ENCODE measurements at places on chromosomes 11 and 22.

GRCh38 chr11:43021466-43021865 is 290.3 kb upstream of the API5 start:
- DNase-seq = no peak

DNA sequence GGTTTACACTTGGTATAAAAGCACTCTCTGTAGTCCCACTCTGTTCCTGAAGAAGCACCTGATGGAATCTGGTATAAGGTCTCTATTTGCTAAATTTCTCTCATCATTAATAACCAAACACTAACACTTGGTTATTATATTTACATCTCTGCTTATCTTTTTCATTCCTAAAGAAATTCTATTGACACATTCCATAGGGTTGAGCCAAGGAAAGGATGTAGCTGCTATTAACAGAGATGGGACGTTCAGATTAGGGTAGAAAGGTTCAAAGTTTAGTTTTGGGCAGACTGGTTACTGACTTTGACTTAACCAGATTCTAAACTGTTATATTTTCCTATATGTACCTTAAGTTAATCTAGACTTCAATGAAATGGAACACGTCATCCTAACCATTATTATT is 91.5 kb downstream of the RSF1 start:
- DNase-seq = no peak

DNA sequence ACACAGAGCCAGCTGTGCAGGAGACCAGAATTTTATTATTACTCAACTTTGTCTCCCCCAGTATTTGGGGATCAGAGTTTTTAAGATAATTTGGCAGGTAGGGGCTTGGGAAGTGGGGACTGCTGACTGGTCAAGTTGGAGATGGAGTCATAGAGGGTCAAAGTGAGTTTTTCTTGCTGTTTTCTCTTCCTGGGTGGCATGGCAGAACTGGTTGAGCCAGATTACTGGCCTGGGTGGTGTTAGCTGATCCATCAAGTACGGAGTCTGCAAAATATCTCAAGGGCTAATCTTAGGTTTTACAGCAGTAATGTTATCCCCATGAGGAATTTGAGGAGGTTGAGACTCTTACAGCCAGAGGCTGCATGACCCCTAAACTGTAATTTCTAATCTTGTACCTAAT is 153.5 kb downstream of the OR4C45 start:
- DNase-seq = no peak

GRCh38 chr11:67355023-67355793 is 1.9 kb upstream of the POLD4 start:
- DNase-seq = no peak
